ENCODE measurements at places on chromosomes 2 and 18. TPM values are rescaled to one million over a fixed set of nuclear protein-coding genes. Genes with fewer than 3 reads are reported as not detected.

GRCh38 chr2:28833740-28834470 is 23.3 kb downstream of the SPDYA start:
- DNase-seq, result no peak

DNA sequence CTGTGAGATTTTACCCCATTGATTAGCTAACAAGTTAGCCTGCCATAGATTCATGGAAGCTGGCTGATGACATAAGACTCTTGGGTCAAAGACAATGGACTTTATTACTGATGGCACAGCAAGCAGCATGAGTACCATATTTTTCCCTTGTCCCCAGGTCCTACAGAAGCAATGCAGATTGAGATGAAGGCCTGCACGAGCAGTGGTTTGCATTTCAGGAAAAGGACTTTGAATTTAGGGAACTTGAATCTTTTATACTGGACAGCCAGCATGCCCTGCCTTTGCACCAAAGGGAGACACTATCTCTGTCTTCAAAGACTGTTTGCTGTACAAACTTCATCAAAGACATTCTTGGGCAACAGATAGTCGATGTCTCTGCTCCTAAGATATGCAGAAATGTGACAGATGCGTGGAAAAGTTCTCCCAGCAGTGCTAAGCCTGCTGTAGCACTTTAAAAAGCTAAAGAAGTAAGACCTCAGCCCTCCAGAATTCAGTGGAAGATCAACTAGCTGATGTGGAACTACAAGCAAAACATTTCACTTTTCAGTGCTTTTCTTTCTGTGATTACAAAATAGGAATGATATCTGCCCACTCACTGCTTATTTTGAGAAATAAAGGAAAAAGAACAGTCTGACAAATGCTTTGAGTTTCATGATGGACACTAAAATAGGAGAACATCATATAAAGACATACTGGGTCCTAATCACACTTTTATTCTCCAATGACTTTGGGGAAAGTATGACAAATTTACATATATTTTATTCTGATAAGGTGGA is 44.4 kb upstream of the TANK start:
- no peak for DNase-seq

- DNase-seq, result no peak
Measured at GRCh38 chr2:225994748-225995405, 595.4 kb downstream of the NYAP2 start.

DNA sequence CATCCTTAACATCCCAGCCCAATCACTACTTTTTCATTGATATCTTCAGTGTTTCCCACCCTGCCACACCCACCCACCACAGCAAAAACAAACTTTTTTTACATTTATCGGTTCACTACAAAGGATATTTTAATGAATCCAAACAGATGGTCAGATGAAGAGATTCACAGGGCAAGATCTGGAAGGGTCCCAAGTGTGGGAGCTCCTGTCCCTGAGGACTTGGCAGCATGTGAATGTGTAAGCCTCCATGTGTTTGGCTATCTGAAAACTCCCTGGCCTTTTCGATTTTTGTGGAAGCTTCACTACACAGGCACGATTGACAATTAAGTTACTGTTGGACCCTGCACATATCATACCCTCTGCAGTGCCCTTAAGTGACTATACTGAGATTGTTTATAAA is 48.1 kb upstream of the CRIM1 start:
- DNase-seq, result no peak

GRCh38 chr2:190052307-190052706 is 10.2 kb downstream of the MSTN start:
- no peak for DNase-seq

DNA sequence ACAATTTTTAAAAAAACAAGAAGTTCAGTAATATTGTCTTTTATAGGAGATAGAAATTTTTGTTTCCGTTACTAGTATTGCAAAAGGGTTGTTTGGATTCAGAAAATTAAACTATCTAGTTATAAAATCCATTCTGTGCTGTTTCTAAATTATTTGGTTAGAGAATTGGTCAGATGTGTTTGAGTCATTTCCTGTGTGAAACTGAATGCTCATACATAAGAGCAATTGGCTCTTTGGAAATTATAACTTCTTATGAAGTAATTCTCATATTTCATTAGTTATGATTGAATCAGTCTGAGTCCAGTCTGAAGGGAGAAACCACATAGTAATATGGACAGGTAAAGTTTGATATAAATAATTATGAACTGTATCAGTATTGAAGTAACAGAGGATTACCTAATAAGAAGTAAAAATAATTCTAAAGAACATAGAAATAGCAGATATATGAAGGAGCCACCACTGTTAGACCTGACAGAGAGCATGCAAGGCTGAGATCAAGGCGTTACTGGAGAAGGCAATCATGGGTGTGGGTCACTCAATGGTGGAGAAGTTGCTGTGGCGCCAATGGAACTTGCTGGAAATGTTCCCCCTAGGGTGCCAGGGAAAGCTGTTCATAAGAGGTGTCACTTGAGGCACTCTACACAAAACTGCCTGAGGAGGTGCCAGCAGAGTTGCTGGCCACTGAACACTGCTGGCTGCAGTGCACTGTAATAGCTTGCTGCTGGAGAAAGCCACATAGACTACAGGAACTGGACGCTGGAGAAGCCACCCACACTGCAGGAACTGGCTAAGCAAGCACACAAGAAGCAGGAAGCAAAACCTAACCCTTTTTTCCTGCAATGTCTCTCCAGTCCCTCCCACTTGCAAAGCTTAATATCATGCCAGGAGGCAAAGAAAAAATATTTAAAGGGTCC is 18.0 kb upstream of the FAP start:
- DNase-seq, result peak; percentile 89

DNA sequence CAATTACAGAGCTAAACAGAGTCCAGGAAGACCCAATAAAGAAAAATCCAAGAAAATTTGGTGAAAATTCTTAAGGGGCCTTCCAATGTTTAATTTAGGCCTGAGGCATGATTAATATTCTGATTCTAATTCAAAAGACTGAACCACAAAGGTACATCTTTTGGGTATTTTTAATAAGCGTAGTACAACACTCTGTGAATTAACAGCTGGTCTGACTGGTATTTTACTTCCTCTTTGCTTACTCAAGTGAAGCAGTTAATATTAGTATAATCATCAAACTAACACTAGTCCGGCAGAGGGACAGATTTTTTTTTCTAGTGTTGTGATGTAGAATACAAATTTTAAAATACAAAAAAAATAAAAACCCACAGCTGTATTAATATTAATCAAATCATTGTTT is 652.9 kb downstream of the NR4A2 start:
- DNase-seq, result no peak

DNA sequence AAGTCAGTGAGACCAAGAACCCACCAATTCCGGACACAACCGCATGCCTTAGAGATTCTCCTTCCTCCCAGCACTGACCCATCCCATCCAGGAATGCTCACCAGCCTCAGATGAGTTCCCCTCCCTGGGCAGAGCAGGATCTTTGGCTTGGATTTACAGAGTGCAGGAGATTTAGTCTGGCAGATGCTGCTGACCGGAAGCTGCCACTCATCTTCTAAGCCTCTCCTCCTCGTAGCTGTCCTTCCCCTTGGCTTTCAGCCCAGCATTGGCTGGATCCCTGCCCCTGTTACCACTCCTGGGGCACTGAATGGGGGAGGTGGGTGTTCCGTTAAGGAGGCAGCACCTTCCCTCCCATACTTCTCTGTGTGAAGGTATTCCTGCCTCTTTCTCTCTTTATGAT is 53.2 kb downstream of the VWA3B start:
- no peak for DNase-seq

DNA sequence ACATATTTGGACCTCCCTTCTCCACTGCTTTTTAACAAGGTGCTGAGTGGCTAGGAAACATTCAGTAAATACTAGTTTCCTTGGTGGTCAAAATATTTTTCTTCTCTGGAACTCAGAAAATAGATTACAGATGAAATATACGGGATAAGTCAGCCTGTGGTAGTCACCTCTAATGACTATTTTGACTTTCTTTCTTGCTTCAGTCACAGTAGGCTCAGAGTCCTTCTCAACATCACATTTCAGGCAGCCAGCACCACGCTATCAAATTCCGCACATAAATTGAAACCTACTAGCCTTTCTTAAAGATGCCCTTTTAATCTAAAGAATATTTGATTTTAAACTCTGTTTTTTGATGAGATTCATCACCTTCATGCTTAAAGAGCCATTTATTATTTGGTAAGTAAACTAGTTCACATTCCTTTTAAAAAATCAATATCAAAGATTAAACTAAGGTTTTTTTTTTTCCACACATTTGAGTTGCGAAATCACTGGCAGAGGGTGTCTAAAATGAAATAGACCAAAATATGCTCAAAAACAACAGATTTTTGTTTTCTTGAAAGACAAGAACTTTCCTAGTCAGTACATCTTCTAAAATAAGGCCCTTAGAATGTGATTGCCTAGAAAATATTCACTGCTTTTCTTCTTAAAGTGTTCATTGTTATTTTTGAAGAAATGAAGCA is 181.5 kb downstream of the NRXN1 start:
- DNase-seq, result no peak

GRCh38 chr2:161039071-161039470 is 121.2 kb upstream of the TANK start:
- DNase-seq, result no peak

- no peak for DNase-seq
Measured at GRCh38 chr2:188765522-188766470, 208.4 kb upstream of the COL3A1 start.

- DNase-seq, result no peak
Measured at GRCh38 chr18:62285281-62285680, 39.8 kb upstream of the TNFRSF11A start.

DNA sequence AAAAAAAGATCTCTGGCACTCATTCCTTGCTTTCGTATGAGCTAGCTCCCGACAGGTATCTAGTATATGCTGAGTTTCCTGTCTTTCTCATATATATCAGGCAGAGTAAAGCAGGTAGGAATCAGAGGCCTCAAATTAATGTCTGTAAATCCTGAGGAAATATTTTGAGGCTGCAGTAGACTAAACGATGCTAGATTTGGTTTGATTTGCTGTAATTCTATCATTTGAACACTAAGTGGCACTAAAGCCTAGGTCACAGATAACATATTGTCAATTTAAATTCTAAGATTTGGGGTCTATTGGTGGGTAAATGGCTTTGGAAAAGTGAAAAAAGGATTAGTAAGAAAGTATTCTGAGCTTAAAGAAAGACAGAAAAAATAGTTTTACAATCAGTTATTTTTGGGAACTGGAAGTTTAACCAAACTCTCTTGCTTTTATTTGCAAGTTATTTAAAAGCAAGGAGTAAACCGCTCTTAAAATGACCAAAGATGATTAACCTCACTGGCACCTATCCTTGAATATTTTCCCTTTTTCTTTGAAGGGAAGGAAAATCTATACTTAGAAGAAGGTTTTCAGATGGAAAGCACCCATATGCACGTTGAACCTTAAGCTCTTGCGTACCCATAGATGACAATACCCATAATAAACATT is 37.6 kb upstream of the SLC4A10 start:
- DNase-seq, result no peak

GRCh38 chr18:63040788-63041410 is 278.7 kb downstream of the BCL2 start:
- no peak for DNase-seq

GRCh38 chr2:11163439-11164317 is 8.4 kb downstream of the SLC66A3 start:
- DNase-seq, result no peak

DNA sequence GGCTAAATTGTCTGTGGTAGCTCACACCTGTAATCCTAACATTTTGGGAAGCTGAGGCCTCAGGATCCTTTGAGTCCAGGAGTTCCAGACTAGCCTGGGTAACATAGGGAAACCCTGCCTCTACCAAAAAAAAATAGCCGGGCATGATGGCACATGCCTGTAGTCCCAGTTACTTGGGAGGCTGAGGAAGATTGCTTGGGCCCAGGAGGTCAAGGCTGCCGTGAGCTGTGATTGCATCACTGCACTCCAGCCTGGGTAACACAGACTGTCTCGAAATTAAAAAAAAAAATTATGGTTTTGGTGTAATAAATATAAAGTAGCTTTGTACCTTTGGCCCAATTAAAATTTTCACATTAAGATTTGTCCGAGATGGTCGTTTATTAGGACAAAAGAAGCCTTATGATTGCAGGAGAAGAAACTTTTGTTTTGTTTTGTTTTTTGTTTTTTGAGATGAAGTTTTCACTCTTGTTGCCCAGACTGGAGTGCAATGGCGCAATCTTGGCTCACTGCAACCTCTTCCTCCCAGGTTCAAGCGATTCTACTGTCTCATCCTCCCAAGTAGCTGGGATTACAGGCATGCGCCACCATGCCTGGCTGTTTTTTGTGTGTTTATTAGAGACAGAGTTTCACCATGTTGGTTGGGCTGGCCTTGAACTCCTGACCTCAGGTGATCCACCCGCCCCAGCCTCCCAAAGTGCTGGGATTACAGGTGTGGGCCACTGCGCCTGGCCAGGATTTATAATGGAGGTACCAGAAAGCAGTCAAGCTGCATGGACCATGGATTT is 4.1 kb downstream of the MTA3 start:
- DNase-seq, result peak; percentile 61

DNA sequence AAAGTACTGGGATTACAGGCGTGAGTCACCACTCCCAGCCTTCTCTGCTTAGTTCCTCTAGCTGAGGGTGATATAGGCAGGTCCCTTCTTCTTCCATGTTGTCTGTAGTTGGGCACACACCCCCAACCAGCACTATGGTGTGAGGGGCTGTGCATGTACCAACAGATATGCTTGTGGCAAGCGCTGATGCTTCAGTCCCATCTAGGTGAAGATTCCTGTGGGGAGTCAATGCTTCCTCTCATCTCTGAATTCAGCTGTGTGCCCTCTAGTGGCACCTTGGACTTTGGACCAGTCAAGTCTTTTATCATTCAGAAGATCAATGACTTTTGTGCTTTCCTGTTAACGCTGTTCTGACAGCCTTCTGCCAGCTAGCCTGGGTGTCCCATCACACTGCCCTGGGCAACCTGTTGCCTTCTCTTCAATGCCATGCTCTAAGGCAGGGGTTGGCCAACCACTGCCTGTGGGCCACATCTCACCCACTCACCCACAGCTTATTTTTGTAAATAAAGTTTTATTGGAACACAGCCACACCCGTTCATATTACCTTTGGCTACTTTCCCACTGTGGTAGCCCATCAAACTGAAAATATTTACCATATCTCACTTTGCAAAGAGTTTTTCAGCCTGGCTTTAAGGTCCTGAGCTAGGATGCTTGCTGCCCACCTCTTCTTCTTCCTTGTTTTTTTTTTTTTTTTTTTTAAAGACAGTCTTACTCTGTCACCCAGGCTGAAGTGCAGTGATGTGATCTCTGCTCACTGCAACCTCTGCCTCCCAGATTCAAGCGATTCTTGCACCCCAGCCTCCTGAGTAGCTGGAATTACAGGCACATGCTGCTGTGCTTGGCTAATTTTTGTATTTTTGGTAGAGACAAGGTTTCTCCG is 51.0 kb downstream of the NPAS2 start:
- no peak for DNase-seq

The SLC38A11 gene
- total RNA-seq, result 0.32 TPM

The ANKRD29 gene
- 1.6 TPM for total RNA-seq

The RGPD4 gene
- total RNA-seq, result not detected

The KATNAL2 gene
- total RNA-seq, result 4.9 TPM

The PLA2R1 gene
- total RNA-seq, result 24.4 TPM

The ZNF638 gene
- 109 TPM for total RNA-seq

The IL36B gene
- 11.9 TPM for total RNA-seq

The STPG4 gene
- total RNA-seq, result not detected

The TXNDC2 gene
- not detected for total RNA-seq

The RAB27B gene
- total RNA-seq, result 28.2 TPM

The FAP gene
- total RNA-seq, result 2.8 TPM
